ENCODE measurements at places on chromosomes 11 and 22. TPM values are rescaled to one million over a fixed set of nuclear protein-coding genes. Genes with fewer than 3 reads are reported as not detected.

Gene RASD2
- under 0.01 TPM for total RNA-seq

Gene BAIAP2L2
- total RNA-seq: 7.2 TPM

Gene CARD10
- total RNA-seq: 1.2 TPM

Gene WT1
- total RNA-seq: 6.9 TPM

Data from uterine smooth muscle cell (primary cell).